ENCODE measurements at places on chromosomes 1 and 21.

DNA sequence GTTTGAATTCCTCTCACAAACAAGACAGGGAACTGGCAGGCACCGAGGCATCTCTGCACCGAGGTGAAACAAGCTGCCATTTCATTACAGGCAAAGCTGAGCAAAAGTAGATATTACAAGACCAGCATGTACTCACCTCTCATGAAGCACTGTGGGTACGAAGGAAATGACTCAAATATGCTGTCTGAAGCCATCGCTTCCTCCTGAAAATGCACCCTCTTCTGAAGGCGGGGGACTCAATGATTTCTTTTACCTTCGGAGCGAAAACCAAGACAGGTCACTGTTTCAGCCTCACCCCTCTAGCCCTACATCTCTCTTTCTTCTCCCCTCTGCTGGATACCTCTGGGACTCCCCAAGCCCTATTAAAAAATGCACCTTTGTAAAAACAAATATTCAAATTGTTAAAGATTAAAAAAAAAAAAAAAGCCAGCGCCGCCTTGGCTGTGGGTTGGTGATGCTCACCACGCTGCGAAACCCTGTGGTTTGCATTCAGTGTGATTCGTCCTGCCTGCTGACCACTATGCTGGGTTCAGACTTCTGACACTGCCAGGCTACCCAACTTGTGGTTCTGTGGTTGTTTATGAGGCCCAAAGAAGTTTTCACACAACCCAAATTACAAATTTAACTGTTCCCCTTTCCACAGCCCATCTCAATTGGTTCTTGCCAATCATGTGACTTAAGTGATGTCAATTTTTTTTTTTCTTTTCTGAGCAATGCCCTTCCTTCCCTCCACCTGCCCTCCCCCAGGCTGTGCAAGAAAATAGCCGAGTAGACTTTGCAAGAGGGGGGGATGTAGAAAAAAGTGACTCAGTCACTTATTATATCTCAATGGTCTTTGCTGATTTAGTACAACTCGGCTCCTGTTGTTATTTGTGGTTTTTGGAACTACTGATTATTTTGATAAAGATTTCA is at the start of gene RUNX1:
RUNX1 (minus strand) TSS at position 597 of the 912 bp plus-strand sequence.
- DNase-seq: peak; percentile 83

DNA sequence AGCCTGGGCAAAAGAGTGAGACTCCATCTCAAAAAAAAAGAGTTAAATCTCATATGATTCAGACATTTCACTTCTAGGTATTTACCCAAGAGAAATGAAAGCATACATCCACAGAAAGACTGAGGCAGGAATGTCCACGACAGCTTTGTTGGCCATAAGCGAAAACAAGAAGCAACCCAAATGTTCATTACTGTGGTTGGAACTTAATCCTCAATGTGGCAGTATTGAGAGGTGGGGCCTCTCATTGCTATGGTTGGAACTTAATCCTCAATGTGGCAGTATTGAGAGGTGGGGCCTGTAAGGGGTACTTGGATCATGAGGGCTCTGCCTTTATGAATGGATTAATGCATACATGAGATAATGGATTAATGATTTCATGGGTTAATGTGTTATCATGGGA is 15.2 kb downstream of the C21orf58 start:
- DNase-seq: no peak

- DNase-seq: no peak
Measured at GRCh38 chr1:7119156-7119555, 333.9 kb downstream of the CAMTA1 start.

GRCh38 chr1:63829349-63830327 is 55.8 kb downstream of the ROR1 start:
- DNase-seq: no peak

DNA sequence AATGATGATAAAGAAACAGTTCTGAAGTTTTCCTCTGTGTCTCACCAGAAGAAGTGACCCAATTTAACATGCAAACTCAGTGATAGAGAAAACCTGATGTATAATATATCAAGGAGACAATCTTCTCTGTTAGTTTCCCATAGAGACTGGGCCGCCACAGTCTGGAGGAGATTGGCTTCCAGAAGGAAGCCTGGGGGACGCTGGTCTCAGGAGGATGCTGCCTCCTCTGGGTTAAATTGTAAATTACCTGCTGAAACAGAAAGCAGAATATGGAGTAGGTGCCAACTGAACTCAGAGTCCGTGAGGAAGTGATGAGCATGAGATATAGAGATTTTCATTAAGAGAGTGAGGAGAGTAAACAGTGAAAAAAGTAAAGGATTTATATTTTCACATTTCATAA is 15.8 kb downstream of the OR14I1 start:
- no peak for DNase-seq

DNA sequence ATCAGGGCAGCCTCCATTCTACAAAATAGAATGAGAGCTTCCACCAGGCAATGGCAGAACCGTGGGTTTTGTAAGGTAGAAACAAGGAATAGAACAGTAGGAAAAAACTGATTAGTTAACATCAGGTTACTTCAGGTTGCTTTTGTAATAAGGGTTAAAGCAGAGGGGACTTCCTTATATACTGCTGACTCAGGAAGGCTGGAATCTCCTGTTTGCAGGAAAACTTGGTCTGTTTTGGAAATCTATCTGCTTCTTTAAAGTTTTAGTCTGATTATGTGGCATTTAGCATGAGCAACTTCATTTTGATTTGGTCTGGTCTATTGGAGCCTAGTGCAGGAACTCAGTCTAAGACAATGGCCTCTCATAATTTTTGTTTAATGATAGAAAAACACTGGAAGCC is 32.7 kb upstream of the RAB4A start:
- no peak for DNase-seq

GRCh38 chr1:8153961-8154360 is 127.9 kb upstream of the ERRFI1 start:
- no peak for DNase-seq

DNA sequence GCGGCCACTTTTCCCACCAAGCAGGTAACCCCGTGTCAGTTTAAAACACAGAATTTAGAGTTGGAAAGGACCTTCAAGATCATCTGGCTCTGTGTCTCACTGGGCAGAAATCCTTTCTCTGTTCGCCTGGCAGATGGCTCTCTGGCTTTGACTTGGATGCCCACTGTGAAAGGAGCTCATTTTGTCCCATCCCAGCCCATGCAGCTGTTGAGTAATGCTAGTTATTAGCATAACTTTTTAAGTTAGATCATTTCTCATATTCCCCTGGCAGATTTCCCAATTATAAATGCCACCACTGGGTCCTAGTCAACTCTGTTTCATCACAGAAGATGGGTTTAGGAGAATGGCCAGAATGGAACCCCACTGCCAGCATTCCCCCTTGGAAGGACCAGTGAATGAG is 55.9 kb downstream of the SLC35F3 start:
- no peak for DNase-seq

DNA sequence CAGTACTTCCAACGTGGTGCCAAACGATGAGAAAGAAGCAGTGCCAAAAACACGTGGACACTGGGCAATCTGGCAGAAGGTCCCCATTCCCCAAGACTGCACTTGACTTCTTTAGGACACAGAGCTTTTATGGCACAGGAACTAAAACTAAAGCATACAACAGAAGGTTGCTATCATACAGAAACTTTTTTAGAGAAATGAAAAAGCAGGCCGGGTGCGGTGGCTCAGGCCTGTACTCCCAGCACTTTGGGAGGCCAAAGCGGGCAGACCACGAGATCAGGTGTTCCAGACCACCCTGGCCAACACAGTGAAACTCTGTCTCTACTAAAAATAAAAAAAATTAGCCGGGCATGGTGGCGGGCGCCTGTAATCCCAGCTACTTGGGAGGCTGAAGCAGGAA is 43.0 kb downstream of the GNB1 start:
- DNase-seq: no peak

GRCh38 chr1:20376171-20376570 is 85.5 kb downstream of the VWA5B1 start:
- DNase-seq: no peak

GRCh38 chr1:110455151-110455550 is 4.2 kb downstream of the PROK1 start:
- no peak for DNase-seq

GRCh38 chr1:5811419-5811818 is 180.8 kb downstream of the NPHP4 start:
- DNase-seq: no peak

GRCh38 chr1:220563564-220563963 is 35.6 kb downstream of the MARK1 start:
- DNase-seq: no peak

DNA sequence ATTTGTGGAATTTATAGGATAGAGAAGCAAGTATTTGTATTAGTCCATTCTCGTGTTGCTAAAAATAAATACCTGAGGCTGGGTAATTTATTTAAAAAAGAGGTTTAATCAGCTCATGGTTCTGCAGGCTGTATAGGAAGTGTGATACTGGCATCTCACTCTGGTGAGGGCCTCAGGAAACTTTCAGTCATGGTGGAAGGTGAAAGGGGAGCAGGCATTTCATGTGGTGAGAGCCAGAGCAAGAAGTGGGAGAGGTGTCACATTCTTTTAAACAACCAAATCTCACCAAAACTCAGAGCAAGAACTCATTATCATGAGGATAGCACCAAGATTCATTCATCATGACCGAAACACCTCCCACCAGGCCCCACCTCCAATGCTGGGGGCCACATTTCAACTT is 18.1 kb downstream of the SDCCAG8 start:
- DNase-seq: no peak

All from non-pigmented ciliary epithelial cell (primary cell).